B cell (primary cell): ENCODE measurements at places on chromosomes 5 and 9. TPM values are rescaled to one million over a fixed set of nuclear protein-coding genes. Genes with fewer than 3 reads are reported as not detected.

The GLRA1 gene
- total RNA-seq = not detected in 2 replicates

The GALNT10 gene
- total RNA-seq = 41.8 and 42.8 TPM in 2 replicates

The IFNA5 gene
- not detected in 2 replicates for total RNA-seq

The INSL4 gene
- not detected in 2 replicates for total RNA-seq

The ORM2 gene
- not detected in 2 replicates for total RNA-seq

The TAL2 gene
- total RNA-seq = 6.7 and 7.0 TPM in 2 replicates

The TYRP1 gene
- total RNA-seq = not detected in 2 replicates

The CDO1 gene
- not detected in 2 replicates for total RNA-seq

The C5 gene
- 9.4 and 10.4 TPM in 2 replicates for total RNA-seq

The TMEM252 gene
- not detected in 2 replicates for total RNA-seq

DNA sequence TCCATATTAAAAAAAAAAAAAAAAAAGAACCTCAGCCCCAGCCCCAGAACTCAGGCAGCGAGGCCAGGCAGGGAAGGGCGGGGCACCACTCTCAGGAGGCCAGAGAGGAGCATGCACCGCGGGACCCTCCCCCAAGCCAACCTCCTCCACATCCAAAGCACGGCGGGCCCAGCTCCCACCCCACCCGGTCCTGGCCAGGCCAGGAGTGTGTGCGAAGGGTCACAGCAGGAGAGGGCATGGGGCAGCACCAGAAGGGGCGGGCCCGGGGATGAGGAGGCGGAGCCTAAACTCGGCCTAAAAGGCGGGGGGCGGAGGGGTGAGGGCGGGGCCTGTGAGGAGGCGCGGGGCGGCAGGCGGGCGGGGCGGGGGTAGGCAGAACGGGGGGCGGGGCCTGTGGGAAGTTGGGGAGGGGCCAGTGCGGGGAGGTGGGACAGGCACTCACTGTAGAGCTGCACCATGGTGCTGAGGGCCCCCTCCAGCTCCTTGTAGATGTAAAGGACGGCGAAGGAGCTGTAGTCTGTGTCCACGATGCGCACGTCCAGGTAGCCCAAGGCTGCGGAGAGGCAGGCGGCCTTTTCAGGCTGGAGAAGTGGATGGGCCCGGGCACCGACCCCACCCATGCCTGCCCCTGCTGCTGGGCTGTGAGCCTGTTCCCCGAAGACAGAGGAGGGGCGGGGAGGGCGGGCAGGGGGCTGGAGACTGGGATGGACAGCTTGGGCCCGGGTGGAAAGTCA lies 1.2 kb downstream of the LCN15 start:
- DNase-seq = peak; percentile 66

DNA sequence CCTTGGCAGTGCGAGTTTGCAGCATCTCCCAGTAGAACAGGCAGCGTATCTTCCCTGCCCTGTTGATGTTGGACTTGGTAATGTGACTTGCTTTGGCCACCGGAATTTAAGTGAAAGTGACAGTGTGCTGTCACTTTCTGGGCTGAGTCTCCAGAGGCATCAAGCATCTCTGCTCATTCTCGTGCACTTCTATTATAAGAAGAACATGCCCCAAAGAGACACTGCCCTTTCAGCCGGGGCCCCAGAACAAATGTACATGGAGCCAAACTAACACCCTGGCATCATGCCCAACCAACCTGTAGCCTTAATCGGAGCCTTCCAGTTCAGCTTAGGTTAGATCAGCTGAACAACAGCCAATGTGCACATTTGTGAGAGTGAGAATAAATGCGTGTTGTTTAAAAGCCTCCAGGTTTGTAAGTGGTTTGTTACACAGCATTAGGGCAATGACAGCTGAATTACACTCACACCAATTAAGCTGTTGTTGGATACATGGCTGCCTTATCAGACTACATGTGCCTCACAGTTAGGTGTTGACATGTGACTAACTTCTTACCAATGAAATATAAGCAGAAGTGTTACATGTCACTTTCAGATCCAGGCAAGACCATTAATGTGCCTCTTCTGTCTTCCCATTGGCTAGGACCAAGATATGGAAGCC lies 22.1 kb upstream of the FRMD3 start:
- no peak for DNase-seq

GRCh38 chr9:122672481-122672880 lies 2.4 kb upstream of the OR1L3 start:
- DNase-seq = no peak

DNA sequence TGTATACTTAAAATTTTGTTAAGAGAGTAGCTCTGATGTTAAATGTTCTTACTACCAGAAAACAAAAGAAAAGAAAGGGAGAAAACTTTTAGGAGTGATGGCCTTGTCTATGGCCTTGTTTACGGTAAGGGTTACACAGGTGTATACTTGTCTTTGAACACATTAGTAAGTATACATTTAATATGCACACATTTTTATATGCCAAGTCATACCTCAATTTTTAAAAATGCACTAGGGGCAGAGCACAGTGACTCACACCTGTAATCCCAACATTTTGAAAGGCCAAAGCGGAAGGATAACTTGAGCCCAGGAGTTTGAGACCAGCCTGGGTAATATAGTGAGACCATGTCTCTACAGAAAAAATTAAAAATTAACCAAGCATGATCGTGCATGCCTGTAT lies 166.7 kb upstream of the SNX2 start:
- no peak for DNase-seq

DNA sequence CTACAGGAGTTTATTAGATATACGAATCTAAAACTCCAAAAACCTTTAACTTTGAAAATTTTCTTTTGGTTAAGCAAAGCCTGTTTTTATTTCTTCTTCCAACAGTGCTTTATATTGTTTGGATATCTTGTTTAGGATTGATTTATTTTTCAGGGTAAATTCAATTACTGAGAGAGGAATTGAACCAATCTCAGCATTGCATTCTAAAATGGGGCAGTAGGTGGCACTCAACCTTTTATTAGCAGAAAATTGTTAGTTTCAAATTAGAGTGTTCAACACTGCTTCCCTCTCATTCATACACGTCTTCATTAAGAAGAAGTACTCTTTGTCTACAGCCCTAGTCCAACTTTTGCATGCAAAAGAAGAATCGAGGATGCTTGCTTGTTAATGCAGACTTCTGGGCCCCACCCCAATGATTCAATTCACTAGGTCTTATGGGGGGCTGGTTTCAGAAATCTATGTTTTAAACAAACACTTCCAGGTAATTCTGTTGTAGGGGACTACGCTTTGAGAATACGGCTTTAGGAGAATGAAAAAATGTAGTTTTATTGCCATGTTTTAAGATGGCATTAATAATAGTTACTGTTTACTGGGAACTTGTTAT lies 26.6 kb downstream of the MRPL22 start:
- DNase-seq = no peak

DNA sequence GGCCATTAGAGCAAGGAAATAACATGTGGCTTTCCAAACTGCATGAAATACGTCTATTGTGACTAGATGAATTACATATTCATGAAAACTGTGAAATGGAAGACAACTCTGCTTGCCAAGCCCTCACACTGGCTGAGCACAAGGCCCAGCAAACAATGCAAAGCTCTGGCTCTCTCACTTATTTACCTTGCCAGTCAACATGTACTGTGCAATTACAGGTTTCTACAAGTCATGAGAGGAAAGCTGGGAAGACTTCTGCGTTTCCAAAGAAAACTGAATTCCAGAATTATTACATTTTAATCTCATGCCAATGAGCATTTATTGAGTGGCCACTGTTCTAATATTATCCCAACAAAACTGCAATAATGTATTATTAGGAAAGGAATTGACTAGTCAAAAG lies 12.1 kb upstream of the C5orf63 start:
- DNase-seq = no peak

- no peak for DNase-seq
These were observed 206.5 kb downstream of the FANCC start for GRCh38 chr9:95110921-95111525.

DNA sequence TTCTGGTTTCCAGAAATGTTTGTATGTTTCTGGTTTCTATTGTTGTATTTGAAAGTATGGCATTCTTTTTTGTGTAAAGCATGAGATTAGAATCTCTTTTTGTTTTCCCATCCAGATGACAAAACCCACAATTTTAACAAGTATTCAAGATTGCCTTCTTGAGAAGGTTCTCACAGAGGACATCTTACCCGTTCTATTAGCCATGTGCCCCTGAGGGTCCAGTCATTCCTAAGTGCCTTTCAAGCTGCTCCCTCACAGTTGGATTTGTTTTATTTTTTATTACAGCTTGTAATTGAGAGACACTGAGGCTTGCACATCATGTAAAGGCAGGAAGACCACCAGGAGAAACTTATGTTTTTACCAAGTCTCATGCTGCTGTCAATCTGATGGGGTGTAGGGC lies 19.3 kb upstream of the LOX start:
- DNase-seq = no peak
